H1 (cell line): ENCODE measurements at places on chromosomes 16 and 17. TPM values are rescaled to one million over a fixed set of nuclear protein-coding genes. Genes with fewer than 3 reads are reported as not detected.

- no peak for DNase-seq
- peaks cover 5% of the 10 kb centered on the region for H3K4me1 ChIP-seq
Measured at GRCh38 chr17:63995626-63996025, 2.5 kb upstream of the PRR29 start.

DNA sequence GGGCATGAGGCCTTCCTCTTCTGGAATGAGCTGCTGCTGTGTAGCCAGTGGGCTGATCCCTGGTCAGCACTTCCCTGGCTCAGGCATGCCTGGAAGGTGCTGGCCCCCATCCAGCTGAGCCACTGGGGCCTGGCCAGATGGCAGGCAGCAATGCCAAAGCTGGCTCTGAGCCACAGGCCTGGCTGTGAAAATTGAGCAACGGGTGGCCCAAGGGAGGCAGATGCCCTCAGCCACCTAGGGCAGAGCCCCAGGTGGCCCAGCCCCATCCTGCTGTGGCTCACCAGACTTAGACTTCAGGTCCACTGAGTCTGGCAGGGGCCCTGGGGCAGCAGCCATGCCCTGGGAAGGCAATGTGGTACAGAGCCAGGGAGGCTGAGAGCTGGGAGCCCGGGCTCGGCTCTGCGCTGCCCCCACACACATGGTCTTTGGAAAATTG is 8.5 kb upstream of the CRHR1 start:
- H3K36me3 ChIP-seq: no peaks in the 10 kb centered on the region
- no peaks in the 10 kb centered on the region for H3K27me3 ChIP-seq
- no peak overlapping the region for H3K27ac ChIP-seq
- H3K4me3 ChIP-seq: no peak overlapping the region
- no peak for DNase-seq

DNA sequence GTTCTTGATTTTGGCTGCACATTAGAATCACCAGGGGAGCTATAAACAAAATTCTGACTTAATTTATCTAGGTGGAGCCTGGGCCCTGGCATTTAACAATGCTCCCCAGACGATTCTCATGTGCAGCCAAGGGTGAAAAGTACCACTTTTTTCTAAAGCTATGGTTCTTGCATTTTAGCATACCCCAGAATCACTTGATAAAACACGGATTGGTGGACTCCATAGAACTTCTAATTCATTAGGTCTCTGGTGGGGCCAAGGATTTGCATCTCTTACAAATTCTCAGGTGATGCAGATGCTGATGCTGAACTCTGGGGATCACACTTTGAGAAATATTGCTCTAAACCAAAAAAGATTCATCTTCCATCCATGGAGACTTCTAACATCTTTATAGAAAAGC is 74.5 kb downstream of the RPGRIP1L start:
- H3K36me3 ChIP-seq: no peaks in the 10 kb centered on the region
- H3K27me3 ChIP-seq: no peaks in the 10 kb centered on the region
- H3K27ac ChIP-seq: no peak overlapping the region
- H3K4me1 ChIP-seq: no peaks in the 10 kb centered on the region

The CHST6 gene
- 18.2 and 26.5 TPM in 2 replicates for polyA plus RNA-seq

DNA sequence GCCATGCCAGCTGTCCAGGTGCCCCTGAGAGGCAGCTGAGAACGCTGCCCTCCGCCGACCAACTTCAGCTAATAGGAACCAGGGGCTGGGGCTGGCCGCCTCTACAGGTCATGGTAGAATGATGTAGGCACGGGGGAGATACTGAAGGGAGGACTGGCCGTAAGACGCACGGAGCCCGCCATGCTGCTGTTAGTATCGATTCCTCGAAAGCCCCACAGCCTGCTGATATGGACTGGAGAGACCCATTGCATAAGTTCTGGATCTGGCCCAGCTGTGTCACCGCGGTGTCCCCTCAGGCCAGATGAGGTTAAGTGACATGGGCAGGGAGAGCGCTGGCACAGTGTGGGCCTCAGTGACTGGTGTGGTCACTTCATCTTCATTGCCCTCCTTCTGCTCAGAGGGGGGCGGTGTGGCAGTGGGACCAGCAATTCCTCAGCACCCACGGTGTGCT is 75.6 kb downstream of the AMFR start:
- no peak overlapping the region for H3K27ac ChIP-seq
- no peaks in the 10 kb centered on the region for H3K4me1 ChIP-seq
- no peak for DNase-seq
- no peaks in the 10 kb centered on the region for H3K27me3 ChIP-seq
- no peaks in the 10 kb centered on the region for H3K36me3 ChIP-seq
- H3K4me3 ChIP-seq: no peak overlapping the region

- no peak overlapping the region for H3K4me3 ChIP-seq
- no peak for DNase-seq
- peaks cover 14% of the 10 kb centered on the region for H3K4me1 ChIP-seq
- H3K27ac ChIP-seq: no peak overlapping the region
Measured at GRCh38 chr17:66494023-66494803, 191.8 kb downstream of the PRKCA start.

DNA sequence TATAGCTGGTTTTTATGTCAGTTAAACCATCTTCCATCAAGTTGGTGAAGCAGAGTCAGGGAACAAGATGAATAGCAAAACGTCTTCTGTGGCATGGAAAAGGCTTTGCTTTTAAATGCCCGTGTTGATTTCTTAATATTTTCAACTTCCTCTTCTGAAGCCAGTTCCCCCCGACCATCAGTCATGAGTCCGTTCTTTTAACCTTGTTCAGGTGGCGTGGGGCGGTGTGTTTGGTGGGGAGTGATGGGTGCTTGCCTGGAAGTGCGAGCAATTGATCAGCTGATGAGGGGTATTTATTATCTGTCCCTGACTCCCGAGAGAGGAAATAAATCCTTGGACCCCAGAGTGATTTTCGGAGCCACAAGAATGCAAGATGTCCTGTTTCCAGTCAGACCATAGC is 147.1 kb downstream of the WWOX start:
- no peak for DNase-seq
- no peak overlapping the region for H3K27ac ChIP-seq
- H3K27me3 ChIP-seq: no peaks in the 10 kb centered on the region
- H3K36me3 ChIP-seq: no peaks in the 10 kb centered on the region
- H3K4me3 ChIP-seq: no peak overlapping the region

DNA sequence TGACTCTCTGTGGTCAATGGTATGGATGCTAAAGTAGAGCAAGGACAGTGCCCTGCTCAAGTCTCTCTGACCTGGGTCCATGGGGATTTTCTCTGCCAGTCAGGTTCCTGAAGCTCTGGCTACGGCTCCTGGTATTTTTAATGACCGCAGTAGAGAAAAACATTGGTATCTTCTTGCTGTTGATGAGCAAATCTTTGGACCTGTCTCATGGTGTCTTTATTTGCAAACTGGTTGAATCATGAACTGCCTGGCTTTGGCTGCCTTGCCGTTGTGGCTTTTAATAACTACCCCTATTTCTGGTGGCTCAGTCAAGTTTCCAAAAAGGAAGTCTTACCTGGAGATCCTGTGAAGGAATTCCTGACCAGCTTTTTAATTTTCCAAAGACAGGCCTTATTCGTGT is 8.7 kb downstream of the FAM234A start:
- no peaks in the 10 kb centered on the region for H3K36me3 ChIP-seq
- DNase-seq: no peak

- no peak overlapping the region for H3K27ac ChIP-seq
- H3K27me3 ChIP-seq: no peaks in the 10 kb centered on the region
- DNase-seq: no peak
- no peaks in the 10 kb centered on the region for H3K36me3 ChIP-seq
Measured at GRCh38 chr17:81058263-81058871, 23.4 kb downstream of the BAIAP2 start.

DNA sequence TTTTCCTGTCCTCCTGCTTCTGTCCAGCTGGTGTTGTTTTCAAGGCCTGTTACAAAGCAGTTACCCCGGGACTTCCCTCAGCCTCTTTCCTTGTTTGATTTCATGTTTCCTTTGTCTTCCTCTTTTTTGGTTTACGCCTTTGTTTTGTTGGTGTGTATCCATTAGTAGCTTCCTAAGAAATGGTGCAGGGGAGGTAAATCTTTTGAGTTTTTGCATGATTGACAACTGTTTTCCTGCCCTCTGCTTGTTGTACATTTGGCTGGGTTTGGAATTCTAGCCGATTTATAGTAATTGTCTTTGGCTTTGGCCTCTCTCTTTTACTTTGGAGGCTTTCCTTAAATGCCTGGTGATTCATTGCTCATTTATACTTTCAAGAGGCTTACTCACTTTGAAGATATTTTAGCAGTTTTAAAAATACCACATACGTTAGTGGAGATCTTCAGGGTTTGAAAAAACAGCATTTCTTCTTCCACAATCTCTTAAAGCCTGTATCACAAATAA is 32.8 kb downstream of the DNAH2 start:
- no peaks in the 10 kb centered on the region for H3K36me3 ChIP-seq
- no peak for DNase-seq

The SPN gene
- polyA plus RNA-seq: 1.3 and 1.5 TPM in 2 replicates

The KRTAP4-1 gene
- 0.16 TPM in 1 of 2 replicates, not detected in the other for polyA plus RNA-seq

- peaks cover 6% of the 10 kb centered on the region; the same call in 1 of the 2 replicates for H3K36me3 ChIP-seq
- no peaks in the 10 kb centered on the region for H3K27me3 ChIP-seq
- DNase-seq: no peak
Measured at GRCh38 chr16:2151188-2152091, 3.0 kb downstream of the RAB26 start.

The CDRT15 gene
- polyA plus RNA-seq: not detected in 2 replicates

The ENO3 gene
- polyA plus RNA-seq: 25.0 and 36.4 TPM in 2 replicates

The TBX21 gene
- polyA plus RNA-seq: 0.05 TPM in 1 of 2 replicates, not detected in the other

DNA sequence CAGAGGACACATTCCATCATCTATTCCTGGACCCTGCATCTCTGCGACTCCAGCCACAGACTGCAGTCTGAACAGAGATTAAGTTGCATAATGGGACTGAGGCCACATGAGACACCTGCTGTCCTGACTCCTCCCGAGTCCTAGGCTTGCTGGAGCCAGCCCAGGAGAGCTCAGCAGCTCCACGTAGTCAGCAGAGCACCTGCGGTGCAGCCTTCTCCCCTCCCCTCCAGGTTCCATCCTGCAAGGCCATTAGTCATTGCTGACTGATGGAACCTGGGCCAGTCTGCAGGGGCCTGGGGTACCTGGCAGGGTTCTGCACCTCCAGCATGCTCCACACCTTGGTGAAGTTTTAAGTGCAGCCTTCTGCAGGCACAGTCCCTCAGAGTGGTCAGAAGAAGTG is 76.7 kb downstream of the PLD6 start:
- H3K4me3 ChIP-seq: no peak overlapping the region
- peaks cover 1% of the 10 kb centered on the region; the same call in 1 of the 2 replicates for H3K4me1 ChIP-seq
- no peaks in the 10 kb centered on the region; the same call in 1 of the 2 replicates for H3K36me3 ChIP-seq
- no peak overlapping the region for H3K27ac ChIP-seq
- H3K27me3 ChIP-seq: no peaks in the 10 kb centered on the region
- DNase-seq: no peak

DNA sequence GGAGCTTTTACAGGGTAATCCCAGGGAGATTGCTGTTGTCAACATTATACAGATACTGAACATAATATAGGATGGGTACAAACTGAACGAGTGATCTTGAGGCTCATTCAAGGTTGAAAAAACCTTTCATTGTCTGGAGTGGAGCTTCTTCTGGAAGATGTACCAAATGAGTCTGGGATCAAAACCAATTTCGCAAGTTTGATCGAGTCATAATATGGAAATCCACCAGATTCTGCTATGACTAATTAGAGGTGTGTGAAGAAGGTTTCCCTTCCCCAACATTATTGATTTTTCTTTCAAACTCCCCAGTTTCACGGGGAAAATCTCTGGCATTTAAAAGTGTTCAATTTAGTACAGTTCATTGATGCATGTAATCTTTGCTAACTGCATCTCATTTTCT is 324.1 kb downstream of the ZFHX3 start:
- H3K4me3 ChIP-seq: no peak overlapping the region
- H3K4me1 ChIP-seq: peaks cover 8% of the 10 kb centered on the region; the same call in 1 of the 2 replicates
- no peaks in the 10 kb centered on the region for H3K27me3 ChIP-seq

- no peaks in the 10 kb centered on the region; the same call in 1 of the 2 replicates for H3K4me1 ChIP-seq
- H3K27me3 ChIP-seq: no peaks in the 10 kb centered on the region
- no peak for DNase-seq
- H3K36me3 ChIP-seq: no peaks in the 10 kb centered on the region
Measured at GRCh38 chr17:4520894-4521600, 22.4 kb downstream of the SPNS2 start.

GRCh38 chr16:9497750-9498149 is 406.3 kb downstream of the HAPSTR1 start:
- DNase-seq: no peak
- no peak overlapping the region for H3K4me3 ChIP-seq
- no peak overlapping the region for H3K27ac ChIP-seq
- no peaks in the 10 kb centered on the region for H3K36me3 ChIP-seq
- H3K27me3 ChIP-seq: no peaks in the 10 kb centered on the region

- H3K27ac ChIP-seq: no peak overlapping the region
- no peaks in the 10 kb centered on the region for H3K27me3 ChIP-seq
- no peak for DNase-seq
- peaks cover 12% of the 10 kb centered on the region for H3K4me1 ChIP-seq
- H3K36me3 ChIP-seq: no peaks in the 10 kb centered on the region
Measured at GRCh38 chr16:56295059-56295665, 103.9 kb downstream of the GNAO1 start.

GRCh38 chr16:54424043-54424451 is 137.5 kb upstream of the IRX3 start:
- DNase-seq: no peak
- H3K27me3 ChIP-seq: no peaks in the 10 kb centered on the region
- no peaks in the 10 kb centered on the region for H3K4me1 ChIP-seq
- no peaks in the 10 kb centered on the region for H3K36me3 ChIP-seq
- H3K27ac ChIP-seq: no peak overlapping the region

- DNase-seq: no peak
- H3K27me3 ChIP-seq: no peaks in the 10 kb centered on the region
- H3K27ac ChIP-seq: no peak overlapping the region
Measured at GRCh38 chr17:64007838-64008282, 9.7 kb downstream of the PRR29 start.

DNA sequence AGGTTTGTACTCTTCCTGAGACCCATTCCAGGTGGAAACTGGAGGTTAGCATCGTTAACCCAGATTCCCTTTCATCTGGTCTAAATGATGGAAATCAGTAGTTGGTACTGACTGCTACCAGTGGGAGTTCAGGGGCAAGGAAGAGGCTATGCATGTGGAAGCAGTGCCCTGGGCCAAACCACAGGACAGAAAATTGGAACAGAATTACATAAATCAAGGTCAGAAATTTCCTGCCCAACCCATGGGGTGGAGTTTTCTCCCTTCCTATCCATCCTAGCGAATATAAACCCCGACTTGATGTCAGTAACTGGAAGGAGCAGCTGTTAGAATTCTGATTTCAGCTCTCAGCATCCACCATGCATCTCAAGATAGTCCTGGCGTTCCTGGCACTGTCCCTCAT is at the start of gene AOC2:
Gene AOC2, plus strand, starts transcription at position 310 of the 400 bp plus-strand sequence. Its CDS starts 47 bp downstream, at position 357.
- no peaks in the 10 kb centered on the region for H3K4me1 ChIP-seq
- H3K27me3 ChIP-seq: no peaks in the 10 kb centered on the region
- no peak within 1 kb of the TSS for H3K4me3 ChIP-seq
- H3K36me3 ChIP-seq: peaks cover 38% of the 10 kb centered on the region
- DNase-seq: no peak
